ENCODE measurements at places on chromosomes 13 and 19. TPM values are rescaled to one million over a fixed set of nuclear protein-coding genes. Genes with fewer than 3 reads are reported as not detected.

- DNase-seq = no peak
These were observed 50.3 kb downstream of the URI1 start for GRCh38 chr19:29992233-29992867.

- DNase-seq = no peak
These were observed 8.6 kb downstream of the KDM4B start for GRCh38 chr19:4977299-4978174.

DNA sequence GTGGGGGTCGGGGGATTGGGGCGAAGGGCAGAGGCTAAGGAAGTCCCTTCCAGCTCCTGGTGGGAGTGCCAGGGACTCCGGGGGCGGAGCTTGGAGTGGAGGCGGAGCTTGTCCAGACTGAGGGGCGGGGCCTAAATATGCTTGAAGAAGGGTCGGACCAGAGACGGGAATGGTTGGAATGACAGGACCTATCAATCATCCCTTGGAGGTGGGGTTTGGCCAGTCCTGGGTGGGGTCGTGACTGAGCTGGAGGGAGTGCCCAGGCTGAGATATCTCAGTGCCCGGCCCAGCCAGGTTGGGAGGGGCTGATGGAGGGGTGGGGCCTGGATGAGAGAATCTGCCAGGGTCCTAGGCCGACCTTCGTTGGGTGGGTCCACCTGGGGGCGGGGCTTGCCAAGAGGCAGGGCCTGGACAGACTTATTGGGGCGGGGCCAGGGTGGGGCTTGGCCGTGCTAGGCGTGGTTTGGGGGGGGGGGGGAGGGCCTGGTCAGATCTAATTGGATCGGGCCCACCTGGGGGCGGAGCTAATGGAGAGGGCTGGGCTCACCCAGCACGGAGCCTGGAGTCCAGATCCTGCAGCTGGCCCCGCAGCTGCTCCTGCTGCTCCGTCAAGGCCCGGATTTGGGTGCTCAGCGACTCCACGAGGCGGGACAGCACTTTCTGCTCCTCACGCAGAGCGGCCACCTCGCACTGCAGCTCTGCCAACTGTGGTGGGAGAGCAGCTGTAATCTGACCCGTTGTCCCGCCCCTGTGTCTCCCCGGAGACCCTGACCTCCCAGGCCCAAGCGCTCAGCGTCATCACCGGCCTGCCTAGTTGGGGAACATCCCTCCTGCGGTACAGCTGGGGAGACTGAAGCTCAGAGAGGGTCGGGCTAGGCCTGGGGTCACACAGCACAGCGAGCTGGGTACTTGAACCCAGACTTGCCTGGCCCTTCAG lies 2.6 kb upstream of the WIZ start:
- DNase-seq = peak; percentile 87

RFPL4A gene
- 1.1 TPM for total RNA-seq

GRCh38 chr19:54517483-54517882 lies 14.9 kb downstream of the LAIR2 start:
- DNase-seq = peak; percentile 57

GRCh38 chr13:50794226-50794625 lies 49.3 kb downstream of the DLEU7 start:
- no peak for DNase-seq

TMIGD2 gene
- 0.98 TPM for total RNA-seq

ZNF253 gene
- total RNA-seq = 16.0 TPM

SIRT6 gene
- 28.3 TPM for total RNA-seq
